ENCODE measurements at places on chromosomes 11 and 22. TPM values are rescaled to one million over a fixed set of nuclear protein-coding genes. Genes with fewer than 3 reads are reported as not detected.

Gene CSF2RB
- 17.4 TPM for total RNA-seq

Gene DEFB131B
- total RNA-seq: not detected

Gene SLC37A2
- total RNA-seq: 3.5 TPM

Gene EMID1
- 0.21 TPM for total RNA-seq

Gene EIF4G2
- 824 TPM for total RNA-seq

Gene ASCL2
- total RNA-seq: 2.3 TPM

Gene SHANK2
- total RNA-seq: 0.21 TPM

Gene RASL10A
- total RNA-seq: 0.21 TPM

Gene APLNR
- not detected for total RNA-seq

Gene LRRC74B
- total RNA-seq: not detected

Gene ART1
- total RNA-seq: not detected

Gene SHISA8
- 0.52 TPM for total RNA-seq

Gene MEI1
- 63.5 TPM for total RNA-seq

Gene IGSF22
- total RNA-seq: 0.10 TPM

Gene CLDN5
- total RNA-seq: 9.3 TPM

Gene TMPRSS13
- total RNA-seq: 0.73 TPM

Gene PDGFD
- total RNA-seq: 3.4 TPM

Gene SERHL2
- 0.73 TPM for total RNA-seq

Gene HOATZ
- not detected for total RNA-seq

Gene ACR
- total RNA-seq: not detected

Gene IL10RA
- total RNA-seq: 314 TPM

Gene STK33
- 1.2 TPM for total RNA-seq

Gene APOBEC3B
- total RNA-seq: 0.31 TPM
